ENCODE measurements at places on chromosomes 1 and 21. TPM values are rescaled to one million over a fixed set of nuclear protein-coding genes. Genes with fewer than 3 reads are reported as not detected.

- DNase-seq = no peak
These were observed 77.4 kb downstream of the NDUFS5 start for GRCh38 chr1:39103328-39104157.

DNA sequence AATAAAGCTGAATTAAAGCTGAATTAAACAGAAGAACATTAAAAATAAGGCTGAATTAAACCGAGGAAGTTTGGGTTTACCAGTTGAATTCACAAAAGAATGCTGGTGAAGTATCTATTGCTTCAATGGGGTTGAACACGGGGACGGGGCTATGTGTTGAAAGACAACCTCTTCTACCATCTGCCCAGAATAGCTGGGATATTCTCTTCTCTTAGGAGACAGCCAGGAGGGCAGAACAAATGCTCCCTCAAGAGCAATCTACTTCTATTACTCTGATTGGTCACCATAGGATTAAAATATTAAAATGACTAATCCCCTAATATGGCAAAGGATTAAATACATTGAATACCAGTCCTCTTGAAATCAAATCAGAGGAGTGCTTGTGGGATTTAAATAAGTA lies 68.4 kb downstream of the LPGAT1 start:
- DNase-seq = no peak

DNA sequence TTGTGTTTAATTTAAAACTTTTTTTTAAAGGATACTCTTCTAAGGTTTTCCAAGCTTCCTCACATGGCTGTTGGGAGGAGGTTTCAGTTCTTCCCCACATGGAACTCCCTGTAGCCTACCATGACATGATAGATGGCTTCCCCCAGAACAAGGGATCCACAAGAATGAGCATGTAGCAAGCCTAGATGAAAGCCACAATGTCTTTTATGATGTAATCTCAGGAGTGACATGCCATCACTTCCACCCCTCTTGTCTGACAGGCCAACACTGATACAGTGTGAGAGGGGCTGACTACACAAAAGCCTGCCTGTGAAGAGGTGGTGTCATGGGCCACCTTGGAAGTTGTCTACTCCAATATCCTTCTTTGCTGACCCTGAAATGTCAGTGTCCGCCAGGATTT lies 32.0 kb downstream of the CD34 start:
- no peak for DNase-seq

- no peak for DNase-seq
These were observed 1.3 kb downstream of the TOR1AIP2 start for GRCh38 chr1:179876300-179876715.

- DNase-seq = no peak
These were observed 15.1 kb downstream of the CASP9 start for GRCh38 chr1:15508700-15509487.

DNA sequence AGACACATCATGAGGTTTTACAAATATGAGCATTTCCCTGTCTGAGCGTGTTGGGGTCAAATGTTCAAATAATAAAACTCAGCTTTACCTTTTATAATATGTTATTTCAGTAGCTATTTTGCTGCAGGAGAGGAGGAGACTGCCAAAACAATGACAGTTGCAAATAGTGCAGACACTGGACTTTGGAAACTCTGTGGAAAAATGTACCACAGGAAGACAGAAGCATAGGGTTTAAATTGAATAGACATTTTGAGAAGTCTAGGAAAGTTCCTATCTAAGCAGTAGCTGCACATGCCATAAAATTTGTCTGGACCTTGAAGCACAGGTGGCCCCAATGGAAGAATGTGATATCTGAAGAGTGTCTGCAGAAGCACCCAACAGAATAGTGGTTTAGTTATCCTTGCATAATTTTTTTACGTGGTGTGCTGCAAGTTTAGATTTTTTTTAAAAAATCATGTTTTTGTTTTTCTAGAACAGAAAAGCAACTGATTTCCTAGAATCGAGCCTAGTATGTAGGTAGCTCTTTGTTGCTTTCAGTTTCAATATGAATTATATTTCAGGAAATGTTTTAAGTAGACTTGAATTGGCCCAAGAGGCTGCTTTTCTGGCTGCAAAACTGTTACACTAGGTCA lies 14.0 kb upstream of the GBP5 start:
- DNase-seq = no peak

- DNase-seq = no peak
These were observed 36.7 kb downstream of the FH start for GRCh38 chr1:241482761-241483250.

GRCh38 chr1:31422505-31423319 lies 9.7 kb downstream of the SERINC2 start:
- DNase-seq = peak; percentile 75

DNA sequence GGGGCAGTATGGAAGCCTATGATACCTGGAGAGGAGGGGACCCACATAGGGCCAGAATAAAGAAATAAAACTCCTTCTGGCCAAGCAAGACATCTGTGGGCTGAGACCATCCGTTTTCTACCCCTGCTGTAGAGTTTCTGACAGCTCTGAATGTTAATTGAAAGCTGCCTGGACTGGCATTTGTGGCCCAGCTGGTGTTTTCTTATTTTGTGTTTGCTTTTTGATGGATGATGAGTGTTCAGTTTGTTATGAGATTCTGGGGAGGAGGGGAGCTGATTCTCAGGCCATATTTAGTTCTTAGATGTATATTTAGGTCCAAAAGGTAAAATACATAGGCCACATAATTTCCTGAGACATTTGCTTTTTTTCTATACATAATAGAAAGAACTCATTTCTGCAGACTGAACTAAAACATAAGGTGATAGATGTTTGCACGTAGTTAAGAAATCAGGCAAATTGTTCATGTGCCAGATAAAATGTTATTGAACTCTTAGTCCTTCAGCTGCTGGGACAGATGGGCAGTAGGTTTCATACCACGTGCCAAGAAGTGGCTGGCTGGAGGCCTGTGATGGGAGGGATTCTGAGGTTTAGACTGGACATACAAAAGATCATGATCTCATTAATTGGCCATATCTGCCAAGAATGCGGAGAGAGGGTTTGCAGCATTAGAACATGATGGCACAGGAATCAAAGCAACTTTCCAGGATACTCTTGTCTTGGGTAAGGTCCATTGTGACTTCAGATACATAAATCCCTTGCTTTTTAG lies 54.1 kb downstream of the DSCAM start:
- DNase-seq = no peak

DNA sequence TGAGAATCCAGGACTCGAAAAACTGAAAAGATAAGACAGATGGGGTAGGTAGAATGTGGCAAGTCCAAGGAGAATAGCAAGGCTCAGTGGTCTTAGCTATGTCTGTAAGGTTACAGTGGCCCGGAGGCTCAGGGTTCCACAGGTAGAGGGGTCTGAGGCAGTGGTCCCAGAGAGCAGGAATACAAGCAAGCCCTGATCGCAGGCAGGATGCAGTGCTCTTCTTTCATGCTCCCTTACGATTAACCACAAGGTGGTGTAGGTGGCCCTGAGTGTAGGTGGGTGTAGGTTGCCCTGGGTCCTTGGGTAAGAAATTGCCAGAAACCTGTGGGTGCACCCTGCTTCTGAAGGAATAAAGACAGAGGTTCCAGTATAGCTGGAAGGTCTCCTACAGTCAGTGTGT lies 99.1 kb upstream of the RAB3GAP2 start:
- no peak for DNase-seq

GRCh38 chr1:68442822-68443556 lies 6.8 kb downstream of the RPE65 start:
- no peak for DNase-seq

GRCh38 chr1:109625601-109626560 lies 6.2 kb downstream of the AMPD2 start:
- no peak for DNase-seq

DNA sequence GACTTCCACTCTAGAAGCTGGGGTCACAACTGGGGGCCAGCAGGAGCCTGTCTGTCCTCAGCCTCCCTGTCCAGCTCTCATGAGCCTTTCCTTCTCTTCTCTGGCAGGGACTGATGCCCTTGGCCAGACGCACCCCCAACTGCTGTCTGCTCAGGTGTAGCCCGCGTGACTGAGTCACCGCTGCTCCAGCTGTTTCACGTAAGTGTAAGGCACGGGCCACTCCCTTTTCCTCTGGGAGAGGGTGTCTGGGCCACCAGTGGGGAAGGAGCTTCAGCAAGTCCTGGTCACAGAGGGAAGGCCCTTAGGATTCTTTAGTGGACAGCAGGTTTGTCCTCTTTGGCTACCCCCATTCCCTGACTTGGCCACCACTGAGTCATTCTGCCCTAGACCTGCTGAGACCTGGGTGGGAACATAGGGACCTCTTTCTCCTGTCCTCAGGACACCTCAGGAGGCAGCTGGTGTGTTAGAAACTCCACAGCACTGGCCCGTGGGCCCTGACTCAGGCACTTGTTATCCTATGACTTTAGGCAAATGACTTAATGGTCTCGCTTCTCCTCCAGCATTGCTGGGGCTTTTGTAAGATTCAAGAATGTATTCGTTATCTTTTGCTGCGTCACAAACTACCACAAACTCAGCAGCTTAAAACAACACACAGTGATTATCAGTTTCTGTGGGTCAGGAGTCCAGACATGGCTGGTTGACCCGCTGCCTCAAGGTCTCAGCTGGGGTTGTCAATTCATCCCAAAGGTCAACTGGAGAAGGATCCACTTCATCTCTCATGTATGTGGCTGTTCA lies 64.8 kb downstream of the FAM163A start:
- DNase-seq = no peak

GRCh38 chr1:209823143-209824041 lies 4.4 kb upstream of the UTP25 start:
- no peak for DNase-seq

Gene AGTRAP
- total RNA-seq = 56.4 TPM

Gene CR1L
- total RNA-seq = 1.1 TPM

Gene EDEM3
- total RNA-seq = 18.8 TPM

Gene MYOC
- not detected for total RNA-seq

Gene CELA3B
- total RNA-seq = not detected

Gene GSTM4
- 5.3 TPM for total RNA-seq

Gene AIM2
- 4.4 TPM for total RNA-seq

Gene MATN1
- 0.26 TPM for total RNA-seq

Gene OR2T2
- not detected for total RNA-seq

Gene CRYZL1
- total RNA-seq = 39.2 TPM

Gene IFI44L
- 290 TPM for total RNA-seq

Gene NECTIN4
- not detected for total RNA-seq

Data from activated naive CD8-positive, alpha-beta T cell treated with anti-CD3 and anti-CD28 coated beads, Interleukin-2, amount 10 ng/mL, durations not matched to agents 7 days and 5 days (primary cell).